ENCODE measurements at places on chromosomes 3 and 15.

DNA sequence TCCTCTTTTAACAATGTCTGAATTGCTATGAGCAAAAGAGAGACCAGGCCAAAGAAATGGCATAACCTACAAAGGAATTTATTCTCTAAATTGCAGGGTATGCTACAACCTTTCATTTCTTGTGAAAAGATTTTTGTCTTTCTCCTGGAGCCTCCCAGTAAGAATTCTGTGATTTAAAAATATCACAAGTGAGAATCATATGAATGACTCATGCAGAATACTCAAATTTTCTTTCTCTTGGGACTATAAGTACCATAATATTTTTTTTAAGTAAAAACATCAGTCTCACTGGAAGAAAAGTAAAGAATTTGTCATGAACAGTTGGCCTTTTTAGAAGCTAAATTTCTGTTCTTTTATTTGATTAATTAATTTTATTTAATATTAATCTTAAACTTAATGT, 26.3 kb downstream of the SYNPR start:
- no peak for DNase-seq

GRCh38 chr15:32733281-32733680, 15.5 kb downstream of the GREM1 start:
- DNase-seq: no peak

DNA sequence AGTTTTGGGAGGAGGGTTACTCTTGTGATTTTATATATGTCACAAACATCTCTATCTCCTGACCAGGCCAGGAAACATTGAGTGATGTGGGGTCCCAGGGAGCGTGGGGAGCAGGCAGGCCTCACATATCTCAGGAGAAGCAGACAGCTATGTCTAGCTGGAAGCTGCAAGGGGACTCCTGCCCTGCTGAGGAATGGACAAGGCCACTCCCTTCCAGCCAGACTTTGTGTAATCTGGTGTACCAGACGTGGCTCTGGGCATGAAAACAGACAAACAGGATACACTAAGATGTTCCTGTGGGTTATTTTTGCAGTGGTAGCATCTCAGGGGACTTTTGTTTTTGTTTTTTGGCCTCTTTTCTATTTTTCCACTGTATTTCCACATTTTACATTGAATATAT, 23.2 kb downstream of the CYP8B1 start:
- DNase-seq: no peak

DNA sequence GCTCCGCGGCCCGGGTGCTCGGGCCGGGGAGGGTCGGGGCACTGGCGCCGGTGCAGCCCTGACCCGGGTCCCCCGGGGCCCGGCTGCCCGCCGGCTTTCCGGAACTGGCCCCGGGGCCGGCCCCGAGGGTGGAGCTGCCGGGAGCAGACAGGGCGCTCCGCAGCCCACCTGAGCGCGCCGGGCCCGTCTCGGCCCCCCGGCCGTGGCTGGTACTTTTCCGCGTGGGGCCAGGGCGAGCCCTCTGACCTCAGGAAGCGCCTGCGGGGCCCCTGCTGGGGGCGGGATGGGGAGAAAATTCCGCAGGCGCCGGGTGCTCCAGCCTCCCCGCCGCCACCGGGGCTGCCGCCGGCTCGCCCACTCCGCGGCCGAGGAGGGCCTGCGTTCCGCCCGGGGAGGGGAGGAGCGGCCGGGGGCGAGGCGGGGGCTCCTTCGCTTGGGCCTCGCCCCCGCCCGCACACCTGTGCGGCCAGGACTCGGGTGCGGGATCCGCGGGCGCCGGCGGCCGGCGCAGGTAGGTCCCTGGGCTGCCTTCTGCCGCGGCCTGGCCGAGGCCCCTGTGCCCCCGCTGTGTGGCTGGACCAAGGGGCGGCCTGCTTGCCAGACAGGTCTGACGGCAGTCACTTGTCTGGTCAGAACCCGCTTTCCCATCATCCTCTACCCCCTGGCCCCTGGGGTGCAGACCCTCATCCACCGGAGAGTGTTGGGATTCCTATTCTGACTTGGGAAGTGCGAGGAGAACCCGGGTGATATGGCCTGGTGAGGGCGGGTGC, 3.5 kb downstream of the FURIN start:
- DNase-seq: no peak
